ENCODE measurements at places on chromosomes 1 and 21.
A peak's percentile ranks its signal among the peaks of the same experiment; 100 is the strongest.

DNA sequence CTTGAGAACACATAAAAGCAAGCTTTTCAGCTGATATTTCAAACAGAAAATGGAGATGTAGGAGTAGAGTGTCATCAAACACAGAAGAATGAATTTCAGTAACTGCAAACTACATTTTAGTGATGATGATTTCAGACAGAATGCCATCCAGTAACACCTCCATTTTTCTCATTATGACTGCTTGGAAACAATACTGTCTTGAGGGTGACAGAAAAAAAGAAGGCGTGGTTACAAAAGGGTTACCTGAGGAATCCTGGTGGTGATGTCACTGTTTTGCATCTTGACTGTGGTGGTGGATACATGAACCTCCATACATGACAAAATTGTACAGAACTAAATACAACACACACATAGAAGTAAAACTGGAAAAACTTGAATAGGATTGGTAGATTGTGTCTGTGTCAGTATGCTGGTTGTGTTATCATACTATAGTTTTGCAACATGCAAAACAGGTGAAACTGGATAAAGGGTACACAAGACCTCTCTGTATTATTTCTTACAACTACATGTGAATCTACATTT is 375.9 kb downstream of the PTBP2 start:
- no peak for DNase-seq

GRCh38 chr1:58812926-58813325 is 29.1 kb upstream of the JUN start:
- peak; percentile 23 for DNase-seq

DNA sequence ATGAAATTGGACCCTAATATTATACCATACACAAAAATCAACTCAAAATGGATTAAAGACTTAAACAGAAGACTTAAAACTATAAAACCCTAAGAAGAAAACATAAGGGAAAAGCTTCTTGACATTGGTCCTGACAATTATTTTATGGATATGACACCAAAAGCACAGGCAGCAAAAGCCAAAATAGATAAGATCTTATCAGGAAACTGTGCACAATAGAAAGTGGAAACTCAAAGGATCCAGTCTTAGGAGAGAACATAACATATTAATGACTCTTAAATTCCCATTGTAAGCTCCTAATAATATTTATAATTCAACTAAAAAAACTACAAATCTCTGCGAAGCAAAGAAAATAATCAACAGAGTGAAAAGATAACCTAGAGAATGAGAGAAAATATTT is 39.8 kb downstream of the RGS13 start:
- no peak for DNase-seq

GRCh38 chr1:2508751-2509150 is 17.6 kb downstream of the PANK4 start:
- DNase-seq = no peak

DNA sequence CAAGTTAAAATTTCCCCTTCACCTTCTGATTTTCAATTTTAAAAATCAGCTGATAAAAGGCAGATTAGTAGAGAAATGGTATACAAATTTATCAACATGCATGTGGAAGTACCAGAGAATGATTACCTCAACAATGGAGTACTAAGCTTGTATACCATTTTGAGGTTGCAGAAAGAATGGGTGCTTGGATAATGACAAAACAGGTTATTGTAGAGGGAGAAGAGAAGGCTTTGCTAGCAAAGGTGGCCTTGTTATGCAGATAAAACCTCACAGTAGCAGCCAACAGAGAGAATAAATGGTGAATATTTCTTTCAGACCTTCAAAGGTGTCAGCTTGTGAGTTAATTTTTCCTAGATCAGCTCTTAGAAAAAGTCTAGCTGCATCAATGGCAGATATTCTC is 1174.9 kb upstream of the ADGRL4 start:
- DNase-seq = no peak

DNA sequence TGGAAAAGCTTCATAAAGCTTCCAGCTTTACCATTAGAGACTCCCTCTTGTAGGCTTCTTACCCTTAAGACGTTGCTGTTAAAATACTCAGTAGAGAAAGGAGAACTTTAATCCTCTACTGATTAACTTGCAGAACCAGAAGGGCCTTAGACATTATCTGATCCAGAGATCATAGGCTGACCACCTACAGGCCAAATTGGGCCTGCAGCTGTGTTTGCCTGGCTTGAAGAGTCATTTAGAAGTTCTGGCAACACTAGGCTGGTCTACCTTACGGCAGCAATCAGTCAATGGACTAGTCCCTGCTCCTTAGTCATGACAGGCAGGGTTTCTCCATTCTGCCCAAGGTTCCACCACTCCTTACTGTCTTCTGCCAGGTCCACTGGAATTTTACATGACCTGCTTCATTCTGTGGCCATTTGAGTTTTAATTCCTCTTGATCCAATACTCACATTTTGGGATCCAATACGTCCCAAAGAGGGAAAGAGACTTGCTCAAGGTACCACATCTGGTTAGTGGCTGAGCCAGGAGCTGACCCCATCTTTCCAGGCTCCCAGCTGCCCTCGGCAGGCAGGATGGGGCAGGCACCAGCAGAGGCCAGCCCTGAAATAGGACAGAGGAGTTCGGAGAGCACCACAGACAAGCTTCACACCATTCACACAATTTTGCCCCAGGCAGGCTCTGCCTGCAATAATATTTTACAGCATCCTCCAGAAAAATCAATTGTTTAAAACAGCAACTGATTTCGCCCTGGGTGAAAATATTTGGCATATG is 96.8 kb downstream of the TNR start:
- no peak for DNase-seq

DNA sequence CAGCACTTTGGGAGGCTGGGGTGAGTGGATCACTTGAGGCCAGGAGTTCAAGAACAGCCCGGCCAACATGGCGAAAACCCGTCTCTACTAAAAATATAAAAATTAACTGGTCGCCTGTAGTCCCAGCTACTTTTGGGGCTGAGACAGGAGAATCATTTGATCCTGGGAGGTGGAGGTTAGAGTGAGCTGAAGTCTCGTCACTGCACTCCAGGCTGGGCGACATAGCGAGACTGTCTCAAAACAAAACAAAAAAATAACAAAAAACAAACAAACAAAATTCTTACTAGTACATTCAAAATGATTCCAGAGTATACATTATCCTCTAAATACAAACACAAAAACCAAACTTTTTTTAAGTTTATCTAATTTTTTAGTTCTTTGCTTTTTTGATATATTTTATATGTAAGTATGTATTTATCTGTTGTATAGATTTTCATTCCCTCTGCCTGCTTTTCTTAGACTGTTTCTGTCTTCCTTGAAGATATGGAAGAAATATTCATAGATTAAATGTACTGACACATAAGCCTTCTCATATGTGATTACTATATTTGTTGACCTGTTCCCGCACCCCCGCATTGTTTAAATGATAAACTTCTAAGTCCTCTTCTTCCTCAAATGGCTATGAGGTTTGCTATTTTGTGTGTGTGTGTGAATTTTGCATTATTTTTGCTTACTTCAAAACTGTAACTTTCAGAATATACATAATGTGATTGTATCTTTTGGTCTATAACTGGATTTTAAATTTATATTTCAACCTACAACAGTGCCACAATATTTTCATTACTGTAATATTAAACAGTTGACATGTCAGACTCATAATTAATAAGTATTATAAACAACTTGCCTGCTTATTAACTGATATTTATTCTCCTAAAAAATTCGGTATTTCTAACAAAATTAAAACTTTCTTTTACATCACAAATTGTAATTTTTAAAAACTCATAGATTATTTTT is 1674.1 kb upstream of the B3GALT2 start:
- DNase-seq = no peak

DNA sequence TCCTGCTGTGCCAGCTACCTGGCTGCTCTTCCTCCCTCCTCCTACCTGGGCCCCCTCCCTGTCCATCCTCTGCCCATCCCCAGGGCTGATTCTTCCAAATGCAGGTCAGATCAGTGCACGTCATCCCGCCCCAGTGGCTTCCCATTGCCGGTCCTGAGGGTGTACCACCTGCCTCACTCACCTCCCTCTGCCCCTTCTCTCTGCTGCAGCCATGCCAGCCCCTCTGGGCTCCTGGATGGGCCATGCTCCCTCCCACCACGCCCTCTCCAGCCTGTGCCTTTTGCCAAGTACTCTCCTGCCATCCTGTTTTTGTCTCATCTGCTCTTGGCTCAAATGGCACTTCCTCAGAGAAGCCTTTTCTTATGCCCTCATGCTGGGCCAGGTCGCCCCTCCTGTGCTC is 95.8 kb downstream of the ARHGEF10L start:
- no peak for DNase-seq

- no peak for DNase-seq
Observed at GRCh38 chr21:27831177-27831576, 864.3 kb upstream of the ADAMTS5 start.

- DNase-seq = no peak
Observed at GRCh38 chr21:25508364-25508763, 98.9 kb downstream of the MRPL39 start.

DNA sequence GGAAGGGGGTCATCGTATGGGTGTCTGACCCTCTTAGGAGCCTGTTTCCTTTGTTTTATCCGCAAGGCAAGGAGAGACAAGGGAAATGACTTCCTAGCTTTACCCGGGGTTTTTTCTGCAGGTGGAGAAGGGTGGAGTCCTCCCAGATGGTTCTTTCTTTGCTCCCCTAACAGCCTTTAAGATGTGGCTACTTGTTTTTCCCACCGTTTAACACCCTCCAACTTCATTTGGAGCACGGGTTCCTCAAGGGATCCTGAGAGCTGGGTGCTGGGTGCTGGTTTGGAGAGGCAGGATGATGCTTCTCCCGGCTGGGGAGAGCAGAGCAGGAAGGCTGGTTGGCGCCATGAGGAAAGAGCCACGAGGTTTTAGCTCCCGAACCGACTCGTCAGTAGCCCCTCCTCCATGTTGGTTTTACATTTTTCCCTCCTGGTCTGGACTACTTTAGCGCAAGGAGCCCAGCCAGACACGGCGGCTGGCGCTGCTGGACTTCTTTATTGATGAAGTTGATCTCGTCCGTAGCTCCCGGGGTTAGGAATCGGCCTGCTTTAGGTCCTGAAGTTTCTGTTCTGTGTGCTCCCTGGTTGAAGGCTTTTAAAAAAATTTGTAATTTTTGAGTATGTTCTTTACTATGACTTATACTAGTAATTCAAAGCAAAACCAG is 1.4 kb downstream of the UCK2 start:
- no peak for DNase-seq

DNA sequence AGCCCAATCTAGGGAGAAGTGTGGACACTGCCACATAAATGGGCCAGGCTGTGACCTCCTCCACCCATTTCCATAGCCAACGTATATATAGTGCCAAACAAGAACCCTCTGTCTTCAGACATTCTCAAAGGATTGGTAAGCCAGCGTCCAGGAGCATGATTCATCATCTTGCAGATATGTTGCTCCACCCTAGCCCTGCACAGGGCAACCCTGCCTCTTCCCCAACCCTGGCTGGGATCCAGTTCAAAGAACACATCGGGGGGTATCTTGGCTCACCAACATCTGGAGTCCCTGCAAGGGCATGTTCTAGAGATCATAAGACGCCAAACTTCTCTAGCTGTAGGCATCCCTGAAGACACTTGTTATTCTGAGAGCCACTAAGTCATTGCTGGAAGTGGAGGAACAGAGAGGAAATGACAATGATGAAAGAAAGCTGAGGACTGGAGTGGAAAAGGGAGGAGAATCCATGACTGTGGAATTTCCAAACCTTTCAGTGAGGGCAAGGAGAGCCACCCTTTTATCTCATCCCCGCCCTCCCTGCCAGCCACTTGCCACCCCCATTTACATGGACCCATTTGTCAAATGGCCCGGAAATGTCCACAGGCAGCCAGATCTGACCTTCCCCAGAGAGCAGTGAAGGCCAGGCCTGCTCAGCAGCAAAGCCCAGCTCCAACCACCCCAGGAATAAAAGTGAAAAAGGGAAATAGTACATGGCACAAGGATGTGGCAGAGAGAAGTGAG is 144.1 kb upstream of the CTTNBP2NL start:
- DNase-seq = no peak
